T-helper 2 cell (primary cell): ENCODE measurements at places on chromosomes 13 and 19.
A peak's percentile ranks its signal among the peaks of the same experiment; 100 is the strongest.

GRCh38 chr13:79289571-79289970 lies 116.5 kb downstream of the RBM26 start:
- no peak for DNase-seq

DNA sequence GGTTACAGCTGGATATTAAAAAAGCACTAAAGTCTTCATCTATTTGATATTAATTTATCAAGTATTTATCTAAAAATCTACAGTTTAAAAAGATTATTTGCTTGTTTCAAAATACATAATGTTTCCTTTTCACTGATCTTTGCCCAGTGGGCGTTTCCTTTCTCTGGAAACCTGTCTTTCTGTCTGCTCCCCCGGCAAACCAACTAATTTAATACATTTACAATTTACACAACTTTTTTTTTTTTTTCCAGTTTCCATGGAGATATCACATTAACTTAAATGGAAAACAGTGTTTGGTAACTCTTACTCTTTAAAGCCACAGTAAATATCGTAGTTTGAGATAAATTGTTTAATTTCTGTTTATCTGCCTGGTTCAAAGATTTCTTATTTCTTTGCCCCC lies 5.3 kb downstream of the GPC6 start:
- DNase-seq = no peak

- DNase-seq = no peak
Observed at GRCh38 chr19:2043251-2043641, 7.8 kb downstream of the MKNK2 start.

- DNase-seq = no peak
Observed at GRCh38 chr19:15616627-15617270, 1.7 kb downstream of the CYP4F8 start.

DNA sequence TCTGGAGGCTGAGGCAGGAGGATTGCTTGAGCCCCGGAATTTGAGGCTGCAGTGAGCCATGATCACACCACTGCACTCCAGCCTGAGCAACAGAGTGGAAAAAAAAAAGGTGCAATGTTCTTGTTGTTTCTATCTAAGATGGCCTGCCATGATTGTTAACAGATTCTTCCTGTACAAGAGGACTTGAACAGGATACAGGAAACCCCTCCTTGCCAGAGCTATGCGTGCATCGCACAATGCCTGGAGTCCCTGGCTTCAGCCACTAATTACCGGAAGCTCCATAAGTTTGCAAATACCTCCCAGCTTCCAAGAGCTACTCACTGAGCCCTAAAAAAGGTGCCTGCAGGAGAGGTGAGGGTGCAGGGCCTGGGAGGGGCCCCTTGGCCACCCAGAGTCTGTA lies 13.1 kb upstream of the HIF3A start:
- no peak for DNase-seq

GRCh38 chr19:49669516-49669915 lies 3.8 kb downstream of the BCL2L12 start:
- no peak for DNase-seq

GRCh38 chr13:96730676-96731075 lies 263.6 kb downstream of the OXGR1 start:
- DNase-seq = no peak

DNA sequence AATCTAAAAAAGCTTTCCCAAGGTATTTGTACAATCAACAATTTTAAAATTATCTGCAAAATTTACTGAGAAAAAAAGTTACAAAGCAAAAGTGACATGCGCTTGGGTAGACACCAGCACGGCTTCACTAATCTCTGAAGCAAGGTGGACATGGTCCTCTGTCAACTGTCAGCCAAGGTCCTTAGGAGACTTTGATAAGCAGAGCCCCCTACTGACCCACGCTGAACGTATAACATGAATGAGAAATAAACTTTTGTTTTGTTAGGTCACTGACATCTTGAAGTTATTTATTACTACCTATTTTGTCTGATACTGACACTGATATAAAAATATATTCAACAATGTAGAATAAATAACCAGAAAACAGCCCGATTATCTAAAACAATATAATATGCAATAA lies 100.7 kb upstream of the OBI1 start:
- no peak for DNase-seq

- DNase-seq = no peak
Observed at GRCh38 chr19:482186-483041, 13.9 kb upstream of the MADCAM1 start.

GRCh38 chr13:75071796-75072195 lies 410.2 kb downstream of the TBC1D4 start:
- no peak for DNase-seq

DNA sequence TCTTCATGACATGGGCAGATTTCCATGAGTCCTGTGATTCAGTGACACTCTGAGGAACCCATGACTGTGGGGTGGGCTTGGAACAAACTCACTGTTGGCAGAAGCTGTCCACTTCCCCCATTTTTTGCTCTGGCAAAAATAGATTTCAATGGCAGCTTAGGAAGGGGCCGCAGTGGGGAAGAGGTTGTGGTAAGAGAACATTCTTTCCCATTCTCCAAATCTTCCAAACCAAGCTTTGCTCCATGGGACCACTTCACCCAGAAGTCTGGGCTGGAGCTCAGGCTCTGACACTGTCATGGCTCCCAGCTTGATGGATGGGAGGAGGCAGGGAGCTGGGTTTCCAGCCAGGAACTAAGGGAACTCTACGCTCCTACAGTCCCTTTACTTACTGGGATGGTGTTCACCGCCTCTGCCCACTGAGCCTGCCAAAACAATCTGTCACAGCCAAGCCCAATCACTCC lies 24.9 kb upstream of the MEDAG start:
- no peak for DNase-seq

DNA sequence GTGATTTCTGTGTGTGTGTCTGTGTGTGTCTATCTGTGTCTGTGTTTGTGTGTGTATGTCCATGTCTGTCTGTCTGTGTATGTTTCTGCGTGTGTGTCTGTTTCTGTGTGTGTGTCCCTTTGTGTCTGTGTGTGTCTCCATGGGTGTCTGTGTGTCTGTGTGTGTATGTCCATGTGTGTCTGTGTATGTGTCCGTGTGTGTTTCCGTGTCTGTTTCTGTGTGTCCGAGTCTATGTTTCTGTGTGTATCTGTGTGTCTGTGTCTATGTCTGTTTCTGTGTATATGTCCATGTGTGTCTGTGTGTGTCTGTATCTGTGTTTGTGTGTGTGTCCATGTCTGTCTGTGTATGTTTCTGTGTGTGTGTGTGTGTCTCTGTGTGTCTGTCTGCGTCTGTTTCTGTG lies 276.3 kb upstream of the SOX1 start:
- DNase-seq = no peak

DNA sequence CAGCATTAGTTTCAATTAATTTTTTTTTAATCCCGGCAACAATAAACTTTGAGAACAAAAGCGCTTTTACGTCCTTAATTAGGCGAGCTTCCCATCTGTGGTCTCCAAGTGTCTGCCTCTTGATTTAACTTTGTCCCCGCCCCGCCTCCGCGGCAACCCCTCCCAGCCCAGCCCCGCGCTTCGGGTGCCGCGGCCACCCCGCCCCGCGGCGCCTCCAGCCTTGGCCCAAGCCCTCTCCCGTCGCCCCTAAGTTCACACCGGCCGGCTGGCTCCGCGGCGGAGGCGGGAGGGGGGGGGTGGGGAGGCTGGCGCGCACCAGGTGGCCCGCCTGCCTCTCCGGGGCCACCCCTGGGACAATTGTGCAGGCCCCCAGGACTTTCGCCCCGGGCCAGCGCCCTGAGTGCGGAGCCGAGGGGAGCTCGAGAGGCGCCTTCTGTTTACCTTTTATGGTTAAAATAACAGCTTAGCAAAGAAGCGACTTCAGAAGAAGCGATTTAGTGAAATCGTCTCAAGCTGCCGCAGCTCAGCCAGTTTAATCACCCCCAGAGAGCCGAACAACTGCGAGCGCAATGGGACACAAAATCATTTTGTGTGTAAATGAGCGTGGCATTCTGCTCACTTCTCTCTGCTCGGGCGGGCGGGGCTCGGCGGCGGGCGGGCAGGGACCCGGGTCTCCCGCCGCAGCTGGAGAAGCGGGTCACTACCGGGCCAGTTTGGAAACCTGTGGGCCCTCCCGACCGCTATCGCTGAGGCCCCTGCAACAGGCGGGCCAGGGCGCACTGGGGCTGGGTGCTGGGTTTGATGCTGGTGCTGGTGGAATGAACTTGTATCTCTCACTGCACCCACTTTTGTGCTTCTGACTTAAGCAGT lies 1.4 kb downstream of the KCTD15 start:
- DNase-seq = no peak

DNA sequence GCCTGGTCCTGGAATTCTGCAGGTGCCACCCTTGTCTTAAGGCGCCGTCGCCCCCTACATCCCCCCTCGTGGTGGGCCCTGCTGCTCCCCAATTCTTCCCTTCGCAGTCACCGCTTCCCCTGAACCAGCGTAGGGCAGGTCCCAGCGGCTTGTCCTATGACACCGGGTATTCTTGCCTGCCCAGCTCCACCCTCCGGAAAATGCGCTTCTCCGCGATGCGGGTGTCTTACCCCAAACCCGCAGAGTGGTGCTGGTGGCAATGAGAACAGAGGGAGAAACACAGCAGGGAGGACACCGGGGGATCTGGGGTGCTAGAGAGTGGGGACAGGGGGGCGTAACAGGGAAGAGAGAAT lies 9.0 kb downstream of the ZNF808 start:
- DNase-seq = peak; percentile 71

GRCh38 chr19:2475018-2475701 lies 767 bp upstream of the GADD45B start:
- DNase-seq = peak; percentile 47

- no peak for DNase-seq
Observed at GRCh38 chr13:54536112-54536511, 1507.5 kb downstream of the OLFM4 start.
